ENCODE measurements at places on chromosomes 5 and 9.

GRCh38 chr9:71638627-71639026, 129.7 kb downstream of the CEMIP2 start:
- peak overlapping the region; percentile 52 for H3K27ac ChIP-seq
- no peaks in the 10 kb centered on the region for H3K36me3 ChIP-seq
- H3K4me3 ChIP-seq = no peak overlapping the region
- no peak for DNase-seq
- no peaks in the 10 kb centered on the region for H3K4me1 ChIP-seq

DNA sequence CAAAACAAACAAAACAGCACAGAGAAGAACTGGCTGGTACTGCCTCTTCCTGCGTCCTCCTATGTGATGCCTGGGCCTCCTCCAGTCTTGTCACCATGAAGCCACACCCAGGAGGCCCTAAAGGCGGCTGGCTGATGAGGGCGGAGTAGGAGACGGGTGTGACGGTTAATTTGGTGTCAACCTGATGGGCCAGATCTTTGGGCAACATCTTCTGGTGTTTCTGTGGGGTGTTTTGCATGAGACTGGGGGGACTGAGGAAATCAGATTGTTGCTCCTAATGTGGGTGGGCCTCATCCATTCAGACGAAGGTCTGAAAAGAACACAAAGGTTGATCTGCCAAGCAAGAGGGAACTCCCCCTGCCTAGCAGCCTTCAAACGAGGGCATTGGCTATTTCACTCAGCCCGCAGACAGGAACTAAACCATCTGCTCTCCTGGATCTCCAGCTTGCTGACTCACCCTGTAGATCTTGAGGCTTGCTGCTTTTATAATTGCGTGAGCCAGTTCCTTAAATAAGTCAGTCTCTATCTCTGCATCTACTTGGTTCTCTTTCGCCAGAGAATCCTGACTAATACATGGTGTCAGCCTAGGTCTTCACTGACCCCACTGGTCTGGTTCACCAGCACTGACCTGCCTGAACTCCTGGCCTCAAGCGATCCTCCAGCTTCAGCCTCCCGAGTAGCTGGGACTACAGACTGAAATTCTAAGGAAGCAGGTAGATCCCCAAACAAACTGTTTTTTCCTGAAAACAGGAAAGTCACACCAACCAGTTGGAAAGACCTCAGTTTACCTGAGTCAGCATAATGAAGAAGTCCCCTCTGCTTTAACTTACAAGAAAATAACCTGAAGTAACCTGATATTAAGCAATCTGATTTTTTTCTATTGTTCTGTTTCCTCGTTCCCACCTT, 12.8 kb upstream of the ZFP62 start:
- DNase-seq = no peak
- peak overlapping the region; percentile 77 for H3K27ac ChIP-seq
- no peak overlapping the region for H3K4me3 ChIP-seq
- H3K36me3 ChIP-seq = no peaks in the 10 kb centered on the region
- H3K27me3 ChIP-seq = no peaks in the 10 kb centered on the region

DNA sequence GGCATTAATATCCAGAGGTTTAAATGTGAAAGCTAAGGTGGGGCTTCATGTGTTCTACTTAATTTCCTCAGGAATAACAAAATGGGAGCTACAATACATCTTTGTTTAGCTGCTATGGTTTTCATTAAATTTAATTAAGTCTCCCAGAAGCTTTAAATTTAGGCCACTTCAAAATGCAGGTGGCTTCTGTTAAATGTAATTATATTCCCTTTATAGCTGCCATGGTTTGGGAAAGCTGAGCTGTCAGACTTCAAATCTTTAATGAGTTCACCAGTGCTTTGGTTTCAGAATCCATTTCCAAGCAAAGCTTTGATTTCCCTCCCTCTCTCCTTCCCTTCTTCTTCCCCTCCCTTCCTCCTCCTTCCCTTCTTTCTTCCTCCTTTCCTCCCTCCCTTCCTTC, 58.4 kb upstream of the FAM170A start:
- H3K4me3 ChIP-seq = no peak overlapping the region
- no peaks in the 10 kb centered on the region for H3K36me3 ChIP-seq
- H3K27ac ChIP-seq = no peak overlapping the region
- no peak for DNase-seq
- H3K27me3 ChIP-seq = no peaks in the 10 kb centered on the region

GRCh38 chr9:133738640-133739225, 581 bp upstream of the SARDH start:
- DNase-seq = no peak
- H3K36me3 ChIP-seq = no peaks in the 10 kb centered on the region
- no peak overlapping the region for H3K27ac ChIP-seq
- H3K4me1 ChIP-seq = peaks cover 7% of the 10 kb centered on the region

DNA sequence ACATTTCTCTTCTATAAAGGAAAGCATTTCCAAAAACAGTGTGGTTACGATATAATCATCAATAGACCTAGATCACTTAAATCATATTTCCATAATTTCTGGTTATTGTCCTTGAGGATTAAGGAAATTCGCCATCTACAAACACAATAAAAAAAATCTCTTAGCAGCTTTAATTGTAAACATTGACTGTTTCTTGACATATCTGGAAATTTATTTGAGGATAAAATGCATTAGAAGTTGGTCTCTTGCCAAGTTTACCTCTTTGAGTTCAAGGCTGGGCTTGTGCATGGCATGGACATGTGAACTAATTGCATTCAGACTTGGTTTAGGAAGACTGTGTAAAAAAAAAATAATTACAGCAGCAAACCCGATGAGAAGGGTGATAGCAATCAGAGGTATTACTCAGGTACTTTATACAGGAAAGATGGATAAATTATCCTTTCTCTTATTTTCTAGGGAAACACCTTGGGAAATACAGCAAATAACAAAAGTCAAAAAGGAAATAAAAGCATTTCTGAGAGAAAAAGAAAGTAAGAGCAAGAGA, 237.9 kb downstream of the SLF1 start:
- no peaks in the 10 kb centered on the region for H3K27me3 ChIP-seq
- no peak for DNase-seq
- H3K4me1 ChIP-seq = no peaks in the 10 kb centered on the region
- no peak overlapping the region for H3K4me3 ChIP-seq
- no peak overlapping the region for H3K27ac ChIP-seq

All from esophagus squamous epithelium (tissue), 5 donors.